ENCODE measurements at places on chromosomes 2 and 18.

DNA sequence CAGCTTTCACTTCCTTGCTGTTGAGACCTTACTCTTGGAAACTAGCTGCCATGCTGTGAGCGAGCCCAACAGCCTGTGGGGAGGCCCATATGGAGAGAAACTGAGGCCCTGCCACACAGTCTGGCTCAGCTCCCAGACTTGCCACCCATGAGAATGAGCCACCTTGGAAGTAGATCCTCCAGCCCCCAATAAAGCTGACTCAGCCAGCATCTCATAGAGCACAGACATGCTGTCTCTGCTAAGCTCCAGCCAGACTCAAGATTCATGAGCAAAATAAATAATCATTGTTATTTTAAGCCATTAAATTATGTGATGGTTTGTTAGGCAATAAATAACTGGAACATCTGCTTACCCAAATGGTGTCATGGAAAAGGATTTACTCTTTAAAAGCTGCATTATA, 53.6 kb upstream of the DDX18 start:
- DNase-seq = no peak

GRCh38 chr18:66562279-66562678, 41.6 kb downstream of the CDH19 start:
- no peak for DNase-seq

- no peak for DNase-seq
These were observed 307.8 kb upstream of the CELF4 start for GRCh38 chr18:37873416-37873815.

DNA sequence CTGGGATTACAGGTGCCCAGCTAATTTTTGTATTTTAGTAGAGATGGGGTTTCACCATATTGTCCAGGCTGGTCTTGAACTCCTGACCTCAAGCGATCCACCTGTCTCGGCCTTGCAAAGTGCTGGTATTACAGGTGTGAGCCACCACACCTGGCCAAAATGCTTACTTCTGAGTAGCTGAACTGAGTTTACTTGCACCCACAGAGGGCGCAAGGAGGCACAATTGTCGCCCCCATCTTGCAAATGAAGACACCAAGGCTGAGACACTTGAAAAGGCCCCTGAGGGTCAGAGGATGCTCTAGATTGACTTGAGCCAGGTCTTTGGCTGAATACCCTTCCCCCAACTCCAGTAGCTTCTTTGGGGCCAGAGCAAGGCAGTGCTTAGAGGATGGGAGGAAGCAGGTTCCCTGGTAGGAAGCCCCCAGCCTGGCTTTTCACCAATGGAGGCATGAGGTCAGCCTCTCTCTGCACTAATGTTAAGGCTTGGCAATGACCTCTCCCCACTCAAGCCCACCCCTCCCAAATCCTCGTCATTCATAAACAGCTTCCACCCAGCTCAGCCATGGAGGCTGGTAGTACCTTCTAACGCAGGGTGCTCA, 14.5 kb upstream of the KIF1A start:
- no peak for DNase-seq

- no peak for DNase-seq
These were observed 186.9 kb downstream of the ASB1 start for GRCh38 chr2:238613610-238614009.

GRCh38 chr2:100971221-100971620, 30.9 kb upstream of the RPL31 start:
- DNase-seq = no peak

GRCh38 chr2:201298462-201299052, 38.2 kb downstream of the CASP8 start:
- no peak for DNase-seq

Measured in NCI-H748 treated with DMSO at 0.1 percent for 48 hours (cell line).